ENCODE measurements at places on chromosomes 7 and 10.

DNA sequence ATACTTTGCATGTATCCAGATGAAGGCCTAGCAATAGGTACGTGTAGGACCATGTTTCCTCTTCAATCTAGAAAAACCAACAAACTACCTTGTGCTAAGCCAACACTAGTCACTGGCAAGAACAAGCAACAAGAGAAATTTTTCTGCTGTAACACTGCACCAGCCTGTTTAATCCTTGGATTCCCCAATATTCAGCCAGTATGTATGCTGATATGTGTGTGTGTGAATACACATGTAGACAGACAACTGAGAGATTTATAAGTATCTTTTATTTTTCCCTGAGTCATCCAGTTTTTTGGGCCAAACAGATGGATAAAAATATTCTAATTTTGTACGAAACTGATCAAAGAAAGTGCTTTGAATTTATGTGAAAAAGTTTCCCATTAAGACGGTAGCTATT lies 26.2 kb downstream of the GLI3 start:
- DNase-seq: no peak

- DNase-seq: no peak
These were observed 461.2 kb downstream of the PLXNA4 start for GRCh38 chr7:132115028-132115427.

GRCh38 chr7:150902078-150903033 lies 50.0 kb downstream of the AOC1 start:
- DNase-seq: no peak

DNA sequence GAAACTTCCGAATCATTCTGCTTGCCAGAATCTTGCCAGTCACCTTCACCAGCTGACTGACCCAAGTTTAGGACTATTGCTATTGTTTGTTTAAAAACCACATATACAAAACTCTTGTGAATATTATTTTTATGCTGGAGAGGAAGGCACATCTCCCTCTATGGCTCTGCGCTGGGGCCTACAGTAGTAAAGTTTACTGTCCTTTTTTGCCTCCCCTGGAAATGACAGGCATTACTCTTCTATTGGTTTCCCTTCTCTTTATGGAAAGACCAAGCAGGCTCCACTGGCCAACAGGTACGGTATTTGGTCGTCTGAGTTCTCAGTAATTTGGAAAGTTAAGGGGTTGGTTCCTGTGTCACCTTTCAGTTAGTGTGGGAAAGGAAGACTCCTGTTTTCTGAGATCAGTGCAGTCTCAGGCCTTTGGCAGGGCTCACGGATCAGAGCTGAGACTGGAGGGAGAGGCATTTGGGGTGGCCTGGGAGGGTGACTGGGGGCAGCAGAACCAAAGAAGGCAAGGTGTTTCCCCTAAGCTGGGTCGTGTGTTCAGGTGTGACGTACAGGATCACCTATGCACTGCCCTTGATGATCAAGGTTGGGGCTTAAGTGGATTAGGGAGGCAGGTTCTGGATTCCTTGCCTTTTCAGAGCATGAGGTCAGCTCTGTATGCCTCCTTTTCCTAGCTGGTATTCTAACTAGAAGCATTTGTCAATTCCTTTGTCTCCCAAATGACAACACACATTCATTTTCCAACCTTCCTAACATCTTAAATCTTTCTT lies 16.0 kb upstream of the KIF5B start:
- no peak for DNase-seq

GRCh38 chr7:90025771-90026170 lies 128.5 kb upstream of the STEAP1 start:
- no peak for DNase-seq

DNA sequence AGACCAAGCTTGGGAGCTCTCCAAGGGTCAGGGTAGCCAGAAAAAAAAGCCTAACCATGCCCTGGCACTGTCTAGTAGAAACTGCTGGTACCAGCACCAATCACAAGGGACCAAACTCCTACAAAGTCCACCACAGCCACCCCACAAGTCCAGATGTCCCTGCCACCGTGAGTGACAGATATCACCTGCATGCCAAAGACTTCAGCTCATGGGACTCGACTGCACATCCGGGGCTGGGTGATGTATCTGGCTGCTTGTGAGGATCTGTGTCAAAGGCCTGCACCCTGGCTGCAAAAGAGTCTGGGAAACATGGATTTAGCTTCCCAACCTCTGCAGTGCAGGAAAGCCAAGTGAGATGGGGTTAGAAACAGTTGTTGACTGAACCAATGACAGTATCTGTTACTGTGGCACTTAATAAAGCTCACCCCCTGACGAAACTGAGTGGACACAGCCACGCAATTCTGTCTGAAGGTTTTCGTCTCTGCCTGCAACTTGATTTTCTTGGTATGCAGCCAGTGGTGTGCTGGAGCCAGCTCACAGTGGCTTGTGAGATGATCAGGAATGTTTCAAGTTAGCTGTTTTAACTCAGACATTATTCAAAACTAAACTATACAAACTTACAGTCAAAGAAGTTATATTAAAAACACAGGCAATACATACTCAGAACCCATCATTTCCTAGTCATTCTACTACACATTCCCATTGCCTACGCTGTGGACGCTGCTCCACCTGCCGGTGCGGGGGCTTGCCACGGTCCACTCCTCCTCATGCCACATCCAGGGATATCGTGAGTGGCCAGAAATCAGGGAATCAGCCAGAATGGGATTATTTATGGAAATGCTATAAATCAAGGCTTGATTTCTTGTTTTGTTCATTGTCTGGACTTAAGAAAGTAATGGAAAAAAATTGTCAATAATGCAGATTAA lies 9.2 kb downstream of the ZNF488 start:
- no peak for DNase-seq

GRCh38 chr10:130510755-130511154 lies 374.6 kb downstream of the GLRX3 start:
- DNase-seq: no peak

- no peak for DNase-seq
These were observed 81.8 kb downstream of the SPAG6 start for GRCh38 chr10:22427101-22427500.

DNA sequence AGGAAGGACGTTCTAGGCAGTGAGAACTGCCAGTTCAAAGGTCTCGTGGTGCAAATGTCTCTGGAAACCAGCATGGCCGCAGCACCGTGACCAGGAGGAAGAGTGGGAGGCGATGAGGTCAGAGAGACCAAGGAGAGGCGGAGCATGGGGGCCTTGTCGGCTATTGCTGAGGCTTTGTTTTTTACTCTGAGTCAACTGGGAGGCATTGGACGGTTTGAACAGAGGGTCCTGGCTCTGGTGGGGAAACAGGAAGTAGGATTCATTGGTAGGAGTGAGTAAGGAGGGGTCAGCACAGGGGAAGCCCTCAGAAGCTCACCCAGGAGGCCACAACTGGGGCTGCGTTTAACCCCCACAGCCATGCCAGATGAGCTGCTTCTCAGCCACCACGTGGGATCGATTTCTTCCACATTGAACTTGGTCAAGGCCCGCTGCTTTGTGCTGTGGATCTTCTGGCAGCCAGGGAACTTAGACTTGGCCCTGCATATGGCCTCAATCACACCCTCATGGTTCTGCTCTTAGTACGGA lies 22.2 kb upstream of the SH2B2 start:
- no peak for DNase-seq

DNA sequence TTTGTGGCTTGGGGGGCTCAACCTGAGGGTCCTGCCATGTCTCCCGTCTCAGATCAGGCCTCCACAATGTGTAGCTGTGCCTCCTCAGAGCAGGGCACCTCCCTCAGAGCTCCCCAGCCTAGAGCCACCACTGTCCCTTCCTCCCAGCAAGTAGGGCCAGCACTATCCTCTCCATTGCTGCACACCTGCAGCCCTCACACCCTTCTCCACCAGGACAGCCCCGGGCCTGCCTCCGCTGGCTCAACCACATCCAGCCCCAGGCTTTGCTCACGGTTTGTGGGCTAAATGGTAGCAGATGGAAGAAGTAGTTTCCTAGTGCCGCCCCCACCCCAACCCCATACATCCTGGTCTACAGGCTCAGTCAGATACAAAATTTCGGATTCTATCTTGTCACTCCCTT lies 10.1 kb downstream of the NFKB2 start:
- no peak for DNase-seq

Measured in stimulated activated CD4-positive, alpha-beta T cell treated with anti-CD3 and anti-CD28 coated beads, Interleukin-1b, Interleukin-23, amount 100 ng/mL, for 1 hour (primary cell).